HCT116 (cell line): ENCODE measurements at places on chromosomes 12 and 14.

GRCh38 chr14:67526676-67527459 is 6.2 kb upstream of the PLEKHH1 start:
- DNase-seq, result peak; percentile 59

GRCh38 chr12:117622741-117623140 is 261.3 kb upstream of the NOS1 start:
- DNase-seq, result no peak

- no peak for DNase-seq
These were observed 99.3 kb upstream of the GPHB5 start for GRCh38 chr14:63418020-63418419.

DNA sequence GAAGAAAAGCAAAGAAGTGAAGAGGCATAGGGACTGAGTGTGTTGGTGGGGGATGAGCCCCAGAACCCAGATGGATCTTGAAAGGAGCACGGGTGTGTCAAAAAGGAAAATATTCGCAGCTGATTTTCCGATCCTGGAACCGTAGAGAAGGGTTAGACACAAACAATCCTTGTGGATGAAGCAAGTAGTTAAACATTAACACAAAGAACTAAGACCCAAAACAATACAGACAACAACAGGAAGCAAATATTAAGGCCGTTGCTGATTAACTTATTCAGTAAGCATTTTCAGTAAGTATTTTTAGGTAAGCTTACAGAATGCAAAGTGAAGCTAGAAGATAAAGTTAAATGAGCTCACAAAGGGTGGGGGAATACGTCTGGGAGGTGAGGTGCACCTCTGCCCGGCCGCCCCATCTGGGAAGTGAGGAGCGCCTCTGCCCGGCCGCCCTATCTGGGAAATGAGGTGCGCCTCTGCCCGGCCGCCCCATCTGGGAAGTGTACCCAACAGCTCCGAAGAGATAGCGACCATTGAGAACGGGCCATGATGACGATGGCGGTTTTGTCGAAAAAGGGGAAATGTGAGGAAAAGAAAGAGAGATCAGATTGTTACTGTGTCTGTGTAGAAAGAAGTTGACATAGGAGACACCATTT is 62.8 kb upstream of the PRB2 start:
- DNase-seq, result no peak

- DNase-seq, result no peak
These were observed 34.4 kb downstream of the LIMA1 start for GRCh38 chr12:50248883-50249282.

GRCh38 chr14:48546996-48547395 is 871.6 kb upstream of the MDGA2 start:
- DNase-seq, result no peak

DNA sequence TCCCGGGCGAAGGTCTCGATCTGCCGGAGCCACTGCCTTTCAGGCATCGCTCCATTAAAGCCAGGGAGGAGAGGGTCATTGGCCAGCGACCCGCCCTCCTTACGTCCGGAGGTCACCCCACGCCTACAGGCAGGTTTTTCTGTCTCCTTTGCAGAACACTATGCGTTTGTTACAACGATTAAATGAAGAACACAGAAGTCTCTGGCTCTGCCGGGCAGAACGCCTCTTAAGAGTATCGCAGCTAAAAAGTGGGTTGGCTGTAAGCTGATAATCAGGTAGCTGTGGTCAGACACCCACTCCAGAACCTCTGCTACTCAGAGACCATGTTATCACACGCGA is 15.0 kb downstream of the OTX2 start:
- DNase-seq, result no peak

GRCh38 chr12:12701457-12701856 is 5.5 kb upstream of the GPR19 start:
- no peak for DNase-seq

- DNase-seq, result no peak
These were observed 7.9 kb downstream of the VWF start for GRCh38 chr12:6116471-6117021.

DNA sequence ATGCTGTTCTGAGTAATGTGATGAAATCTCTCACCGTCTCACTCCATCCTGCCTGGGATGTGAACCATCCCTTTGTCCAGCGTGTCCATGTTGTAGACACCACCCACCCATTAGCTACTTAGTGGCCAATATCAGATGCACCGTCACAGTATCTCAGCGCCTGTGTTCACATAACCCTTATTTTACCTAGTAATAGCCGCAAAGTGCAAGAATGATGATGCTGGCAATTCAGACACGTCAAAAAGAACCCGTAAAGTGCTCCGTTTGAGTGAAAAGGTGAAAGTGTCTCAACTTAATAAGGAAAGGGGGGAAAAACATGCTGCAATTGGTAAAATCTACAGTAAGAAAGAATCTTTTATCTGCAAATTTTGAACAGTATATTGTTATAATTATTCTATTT is 3.0 kb downstream of the RNASE10 start:
- DNase-seq, result no peak

- DNase-seq, result no peak
These were observed 166.4 kb downstream of the TSPAN9 start for GRCh38 chr12:3243376-3244084.

GRCh38 chr14:89415159-89415558 is 1.9 kb downstream of the FOXN3 start:
- DNase-seq, result no peak

DNA sequence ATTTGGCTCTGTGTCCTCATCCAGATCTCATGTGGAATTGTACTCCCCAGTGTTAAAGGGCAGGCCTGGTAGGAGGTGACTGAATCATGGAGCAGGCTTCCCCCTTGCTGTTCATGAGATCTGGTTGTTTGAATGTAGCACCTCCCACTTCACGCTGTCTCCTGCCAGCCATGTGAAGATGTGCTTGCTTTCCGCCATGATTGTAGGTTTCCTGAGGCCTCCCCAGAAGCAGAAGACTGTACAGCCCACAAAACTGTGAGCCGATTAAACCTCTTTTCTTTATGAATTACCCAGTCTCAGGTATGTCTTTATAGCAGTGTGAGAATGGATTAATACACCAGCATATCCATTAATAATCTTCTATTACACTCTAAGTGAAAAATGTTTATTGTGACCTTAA is 70.2 kb downstream of the BAZ1A start:
- DNase-seq, result no peak

DNA sequence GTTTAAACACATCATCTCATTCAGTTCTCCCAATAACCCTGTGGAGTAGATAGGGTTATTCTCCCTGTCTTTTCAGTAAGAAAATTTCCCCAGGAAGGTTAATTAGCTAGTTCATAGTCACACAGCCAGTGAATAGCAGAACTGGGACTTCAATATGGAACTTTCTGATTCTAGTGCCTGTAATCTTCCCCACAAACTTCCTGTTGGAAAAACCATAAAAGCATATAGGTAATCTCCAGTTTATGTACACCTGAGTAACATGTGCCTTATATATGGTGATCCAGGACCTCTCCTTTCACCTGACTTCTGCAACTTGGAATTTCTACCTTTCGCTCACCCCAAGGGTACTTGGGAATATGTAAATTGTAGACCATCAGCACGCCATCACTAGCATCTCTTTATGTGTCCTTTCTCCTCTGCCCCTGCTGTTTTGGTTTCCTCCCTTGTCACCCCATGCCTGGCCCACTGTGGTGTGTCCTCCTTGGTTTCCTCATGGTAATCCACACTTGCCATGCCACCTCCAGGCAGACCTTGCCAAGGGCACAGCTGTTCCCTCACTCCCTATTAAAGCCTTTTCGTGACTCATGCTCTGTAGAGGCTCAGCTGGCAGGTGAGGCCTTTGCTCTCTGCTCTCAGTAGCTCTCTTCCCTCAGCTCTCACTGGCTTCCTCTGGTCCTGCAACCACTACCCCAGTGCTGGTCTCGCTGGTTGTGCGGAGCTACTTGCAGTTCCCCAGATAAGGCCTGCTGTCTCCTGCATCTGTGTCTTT is 16.7 kb downstream of the TBC1D30 start:
- no peak for DNase-seq

DNA sequence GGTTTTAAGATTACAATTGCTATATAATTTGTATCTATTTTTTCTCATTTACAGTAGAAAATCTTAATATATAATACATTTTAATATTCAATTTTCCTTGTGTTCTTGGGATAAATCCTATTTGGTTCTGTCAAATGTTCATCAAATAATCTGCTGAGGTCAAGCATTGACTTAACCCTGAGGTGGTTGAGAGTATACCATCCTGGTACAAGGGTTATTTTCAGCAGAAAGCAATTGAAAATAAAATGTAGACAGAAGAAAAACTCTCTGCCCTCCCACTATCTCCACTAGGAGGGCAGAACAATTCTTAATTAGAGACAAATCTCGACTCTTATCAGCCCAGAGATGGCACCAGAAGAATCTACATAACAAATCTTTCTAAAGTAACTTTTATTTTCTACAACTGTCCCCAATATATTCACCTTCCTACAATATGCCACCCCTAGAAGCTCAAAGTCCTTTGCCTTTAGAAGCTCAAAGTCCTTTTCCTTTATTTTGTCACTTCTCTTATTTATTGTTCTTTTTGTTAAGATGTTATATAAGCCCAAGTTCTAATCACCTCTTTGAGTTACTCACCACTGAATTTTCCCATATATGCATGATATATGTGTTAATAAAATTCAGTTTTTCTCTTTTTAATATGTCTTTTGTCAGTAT is 57.9 kb upstream of the ERGIC2 start:
- DNase-seq, result no peak

GRCh38 chr12:114711689-114712152 is 27.7 kb upstream of the TBX3 start:
- DNase-seq, result no peak

- DNase-seq, result peak; percentile 6
These were observed 727 bp downstream of the LDHB start for GRCh38 chr12:21656905-21657325.

GRCh38 chr12:25107920-25108319 is 87.0 kb downstream of the DNAI7 start:
- no peak for DNase-seq

GRCh38 chr12:53123578-53124351 is 20.5 kb downstream of the SOAT2 start:
- no peak for DNase-seq

DNA sequence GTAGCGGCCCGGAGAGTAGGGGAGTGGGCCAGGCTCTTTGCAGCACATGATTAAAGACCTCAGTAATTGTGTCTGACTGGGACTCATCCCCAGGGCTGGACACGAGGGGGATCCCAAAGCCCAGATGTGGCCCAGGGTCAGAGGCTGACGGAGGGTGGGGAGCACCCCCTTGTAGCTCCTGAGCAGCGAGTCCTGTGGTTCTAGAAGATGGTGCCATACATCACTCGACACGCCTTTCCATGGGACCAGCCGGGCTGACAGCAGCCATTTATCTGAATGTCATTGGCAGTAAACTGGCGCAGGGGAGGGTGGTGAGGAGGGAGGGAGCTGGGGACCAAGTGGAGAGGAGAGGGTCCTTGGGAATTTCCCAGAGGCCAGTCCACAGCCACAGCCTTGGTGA is 65.1 kb upstream of the FAM222A start:
- no peak for DNase-seq

GRCh38 chr12:98594050-98594835 is 757 bp downstream of the SLC25A3 start:
- no peak for DNase-seq

GRCh38 chr14:103284574-103285467 is 49.2 kb upstream of the EIF5 start:
- DNase-seq, result no peak

GRCh38 chr12:132614861-132615578 is 3.6 kb upstream of the P2RX2 start:
- peak; percentile 76 for DNase-seq

GRCh38 chr14:96808619-96809406 is 11.6 kb downstream of the VRK1 start:
- no peak for DNase-seq

- DNase-seq, result no peak
These were observed 180.2 kb downstream of the TMTC2 start for GRCh38 chr12:82866946-82867345.

DNA sequence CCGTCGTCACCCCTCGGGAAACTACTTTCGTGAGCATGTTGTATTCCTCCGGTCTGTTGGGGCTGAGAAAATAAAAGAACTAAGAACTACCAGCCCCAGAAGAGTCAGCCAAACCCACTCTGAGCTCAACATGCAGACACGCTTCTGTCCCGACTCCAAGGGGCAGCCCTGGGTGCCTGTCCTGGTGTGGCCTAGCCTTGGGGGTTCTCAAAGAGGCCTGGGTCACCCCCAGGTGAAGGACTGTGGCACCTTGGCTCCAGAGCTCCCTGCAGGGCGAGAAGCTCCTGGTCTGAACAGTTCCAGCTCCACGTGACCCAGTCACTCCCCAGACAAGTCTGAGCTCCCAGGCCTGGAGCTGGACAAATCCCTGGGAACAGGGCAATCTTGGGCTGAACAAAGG is 87.0 kb downstream of the VWF start:
- no peak for DNase-seq
